Pancreas (tissue), 10 donors: ENCODE measurements at places on chromosomes 2 and 18. TPM values are rescaled to one million over a fixed set of nuclear protein-coding genes. Genes with fewer than 3 reads are reported as not detected.

- no peak overlapping the region for H3K4me3 ChIP-seq
- H3K27ac ChIP-seq, result no peak overlapping the region
- no peaks in the 10 kb centered on the region for H3K36me3 ChIP-seq
- H3K4me1 ChIP-seq, result no peaks in the 10 kb centered on the region
- no peaks in the 10 kb centered on the region for H3K27me3 ChIP-seq
These were observed 2.9 kb upstream of the PKDCC start for GRCh38 chr2:42044939-42045338.

- no peak for DNase-seq
- no peak overlapping the region for H3K4me3 ChIP-seq
- H3K36me3 ChIP-seq, result no peaks in the 10 kb centered on the region
- H3K4me1 ChIP-seq, result no peaks in the 10 kb centered on the region
- no peak overlapping the region for H3K27ac ChIP-seq
- H3K27me3 ChIP-seq, result no peaks in the 10 kb centered on the region
These were observed 631.0 kb downstream of the BCL11A start for GRCh38 chr2:59922450-59922849.

DNA sequence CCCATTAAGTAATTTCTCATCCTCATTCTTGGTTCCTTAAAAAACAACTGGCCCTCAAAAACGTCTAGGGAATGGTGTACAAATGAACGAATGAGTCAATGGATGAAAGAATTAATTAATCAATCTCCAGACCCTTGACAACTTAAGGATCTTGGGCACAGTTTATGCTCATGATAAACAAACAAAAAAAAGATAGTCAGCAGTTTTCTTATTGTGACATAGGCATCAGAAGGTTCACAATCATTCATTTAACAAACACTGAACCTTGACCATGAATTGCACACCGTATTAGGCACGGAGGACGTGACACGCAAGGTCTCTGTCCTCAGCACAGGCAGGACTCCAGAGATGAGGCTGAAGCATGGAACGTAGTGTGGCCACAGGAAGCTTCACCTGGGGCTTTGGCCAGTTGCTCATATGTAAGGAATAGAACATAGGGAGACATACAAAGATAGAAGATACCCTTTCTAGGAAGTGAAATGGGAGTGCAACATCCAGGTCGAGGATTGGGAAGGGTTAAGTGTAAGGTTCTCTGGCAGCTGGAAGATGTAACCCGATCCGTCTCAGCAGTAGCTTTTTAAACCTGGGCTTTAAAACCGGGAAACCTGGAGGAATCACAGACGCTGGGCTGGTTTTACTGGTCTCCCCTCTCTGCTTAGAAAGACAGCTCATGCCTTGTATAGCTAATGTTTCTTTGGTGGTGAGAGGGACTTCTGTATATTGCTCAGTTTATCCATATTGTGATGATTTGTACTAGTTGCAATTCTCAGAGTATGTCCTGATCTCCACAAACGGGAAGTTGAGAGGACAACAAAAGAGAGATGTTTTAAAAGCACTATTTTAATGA lies 8.9 kb upstream of the LTBP1 start:
- no peak for DNase-seq
- no peaks in the 10 kb centered on the region for H3K36me3 ChIP-seq
- no peaks in the 10 kb centered on the region for H3K27me3 ChIP-seq
- no peak overlapping the region for H3K4me3 ChIP-seq

- H3K27me3 ChIP-seq, result no peaks in the 10 kb centered on the region
- no peak overlapping the region for H3K4me3 ChIP-seq
- H3K27ac ChIP-seq, result no peak overlapping the region
- DNase-seq, result no peak
- no peaks in the 10 kb centered on the region for H3K36me3 ChIP-seq
- no peaks in the 10 kb centered on the region for H3K4me1 ChIP-seq
These were observed 1441.6 kb downstream of the SUCLG1 start for GRCh38 chr2:83017366-83018090.

GRCh38 chr2:7057865-7058400 lies 140.7 kb downstream of the RNF144A start:
- H3K36me3 ChIP-seq, result no peaks in the 10 kb centered on the region
- H3K4me3 ChIP-seq, result no peak overlapping the region
- no peaks in the 10 kb centered on the region for H3K4me1 ChIP-seq
- no peak for DNase-seq
- H3K27me3 ChIP-seq, result no peaks in the 10 kb centered on the region

GRCh38 chr2:142991295-142991694 lies 113.8 kb downstream of the KYNU start:
- H3K4me1 ChIP-seq, result no peaks in the 10 kb centered on the region
- H3K27me3 ChIP-seq, result no peaks in the 10 kb centered on the region
- H3K4me3 ChIP-seq, result no peak overlapping the region

DNA sequence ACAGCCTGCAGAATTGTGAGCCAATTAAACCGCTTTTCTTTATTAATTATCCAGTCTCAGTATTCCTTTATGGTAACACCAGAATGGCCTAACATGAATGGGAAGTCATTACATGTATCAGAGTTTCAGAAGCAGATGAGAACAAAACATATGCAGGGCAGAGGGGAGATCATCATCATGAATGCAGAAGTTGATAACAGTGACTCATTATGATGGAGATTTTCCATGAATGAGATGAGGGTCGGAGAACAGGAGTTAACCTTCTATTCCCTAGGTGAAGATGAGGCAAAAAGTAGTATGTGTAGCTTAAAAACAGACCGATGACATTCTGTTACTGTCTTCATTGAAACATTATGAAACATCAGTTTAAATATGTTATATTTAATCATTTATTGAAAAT lies 59.5 kb upstream of the PPM1B start:
- H3K36me3 ChIP-seq, result no peaks in the 10 kb centered on the region
- no peaks in the 10 kb centered on the region for H3K4me1 ChIP-seq
- no peak overlapping the region for H3K27ac ChIP-seq
- no peaks in the 10 kb centered on the region for H3K27me3 ChIP-seq

GRCh38 chr2:11419781-11420180 lies 46.2 kb downstream of the E2F6 start:
- no peaks in the 10 kb centered on the region for H3K4me1 ChIP-seq
- H3K4me3 ChIP-seq, result no peak overlapping the region
- H3K36me3 ChIP-seq, result no peaks in the 10 kb centered on the region
- no peaks in the 10 kb centered on the region for H3K27me3 ChIP-seq
- no peak for DNase-seq
- H3K27ac ChIP-seq, result no peak overlapping the region

- H3K4me1 ChIP-seq, result no peaks in the 10 kb centered on the region
- no peak overlapping the region for H3K27ac ChIP-seq
- DNase-seq, result no peak
- H3K4me3 ChIP-seq, result no peak overlapping the region
- no peaks in the 10 kb centered on the region for H3K27me3 ChIP-seq
These were observed 46.3 kb upstream of the SEMA4C start for GRCh38 chr2:96916156-96916630.

- no peaks in the 10 kb centered on the region for H3K27me3 ChIP-seq
- H3K36me3 ChIP-seq, result no peaks in the 10 kb centered on the region
- H3K4me3 ChIP-seq, result no peak overlapping the region
- DNase-seq, result no peak
These were observed 198.3 kb downstream of the SMAD7 start for GRCh38 chr18:48752478-48752877.

TMEM178A gene
- 0.94 TPM for total RNA-seq

METTL8 gene
- 6.6 TPM for total RNA-seq
